ENCODE measurements at places on chromosomes 2 and 18.

DNA sequence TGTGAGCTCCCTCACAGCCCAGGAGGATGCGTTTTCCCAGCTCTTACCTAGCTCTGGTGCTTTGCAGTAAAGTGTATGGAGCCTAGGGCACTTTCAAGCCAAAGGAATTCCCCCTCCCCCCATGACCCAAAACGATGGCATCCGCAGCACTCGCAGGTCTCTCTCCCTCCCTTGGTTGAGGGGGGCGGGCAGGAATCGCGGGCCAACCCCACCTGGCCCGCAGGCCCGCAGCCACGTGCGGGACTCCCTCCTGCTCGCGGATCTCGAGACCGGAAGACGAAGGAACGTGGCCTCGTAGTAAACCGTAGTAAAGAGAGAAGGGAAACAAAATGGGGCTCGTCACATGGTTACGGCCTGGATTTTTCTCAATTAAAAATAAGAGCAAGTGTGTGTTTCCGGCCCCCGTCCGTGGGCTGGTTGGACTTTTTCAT is 8.5 kb downstream of the IRS1 start:
- DNase-seq: peak; percentile 42

DNA sequence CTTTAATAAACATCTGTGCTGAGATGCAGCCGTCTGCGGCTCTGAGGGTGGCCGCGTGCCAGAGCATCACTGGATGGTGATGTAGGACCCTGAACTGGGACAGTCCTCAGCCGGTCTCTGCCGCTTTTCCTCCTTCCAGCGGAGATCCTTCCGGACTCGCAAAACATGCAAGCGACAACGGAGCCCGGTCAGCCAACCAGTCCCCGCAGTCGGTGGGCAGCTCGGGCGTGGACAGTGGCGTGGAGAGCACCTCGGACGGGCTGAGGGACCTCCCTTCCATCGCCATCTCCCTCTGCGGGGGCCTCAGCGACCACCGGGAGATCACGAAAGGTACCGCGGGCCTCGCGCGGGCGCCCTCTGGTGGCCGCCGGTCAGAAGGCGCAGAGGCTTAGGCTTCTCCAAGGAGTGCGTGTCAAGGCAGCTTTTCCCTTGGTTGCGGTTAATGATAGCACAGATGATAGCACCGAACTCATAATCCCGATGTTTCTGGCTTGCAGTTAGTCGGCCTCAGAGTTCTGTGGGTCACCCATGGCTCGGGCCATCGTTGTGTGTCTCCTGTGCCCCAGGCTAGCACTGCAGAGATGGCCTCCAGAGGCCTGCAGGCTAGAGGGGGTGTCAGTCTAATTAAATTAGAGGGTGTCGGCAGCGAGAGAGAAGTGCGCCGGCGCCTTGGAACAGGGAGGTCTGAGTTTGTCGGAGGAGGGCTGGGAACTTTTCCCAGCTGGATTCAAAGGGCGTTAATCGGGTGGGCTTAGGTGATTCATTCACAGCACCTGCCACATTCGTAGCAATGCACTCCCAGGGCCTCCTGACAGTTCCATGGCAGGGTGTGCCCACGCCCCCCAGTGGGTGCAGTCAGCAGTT is 38.5 kb downstream of the LPIN1 start:
- no peak for DNase-seq

DNA sequence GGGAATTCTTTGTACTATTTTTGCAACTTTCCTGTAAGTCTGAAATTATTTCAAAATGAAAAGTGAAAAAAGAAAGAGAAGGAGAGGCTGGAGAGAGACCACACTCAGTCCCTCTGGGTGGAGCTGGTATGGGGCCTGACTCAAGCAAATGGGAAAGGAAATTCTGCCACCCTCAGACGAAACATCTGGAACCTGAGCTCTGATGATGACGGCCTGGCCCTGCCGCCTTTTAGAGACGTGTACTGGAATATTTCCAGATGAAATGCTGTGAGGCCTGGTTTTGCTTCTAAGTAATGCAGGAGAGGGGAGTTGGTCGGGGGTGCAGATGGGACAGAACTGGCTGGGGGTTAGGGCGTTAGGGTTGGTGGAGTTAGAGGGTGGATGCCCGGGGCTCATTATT is 57.4 kb upstream of the GLI2 start:
- DNase-seq: no peak

DNA sequence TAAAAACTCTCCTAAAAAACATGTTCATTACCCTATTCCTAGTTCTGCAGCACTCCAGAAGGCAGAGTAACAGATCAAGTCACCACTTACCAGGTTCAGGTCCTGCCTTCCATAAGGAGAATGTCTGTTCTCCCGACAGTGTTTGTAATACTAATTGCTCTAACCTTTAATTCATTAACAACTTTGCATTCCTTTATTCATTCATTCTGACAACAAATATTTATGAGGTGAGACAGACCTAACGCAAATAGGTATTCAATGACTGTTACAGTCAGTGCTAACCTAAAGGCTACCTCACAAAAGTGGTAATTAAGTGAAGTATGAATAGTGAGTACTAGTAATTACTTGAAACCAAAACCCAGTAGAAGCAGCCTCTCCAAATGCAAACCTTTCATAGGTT is 224.0 kb downstream of the AFF3 start:
- DNase-seq: no peak

GRCh38 chr2:10777111-10777841 is 35.3 kb downstream of the PDIA6 start:
- no peak for DNase-seq

DNA sequence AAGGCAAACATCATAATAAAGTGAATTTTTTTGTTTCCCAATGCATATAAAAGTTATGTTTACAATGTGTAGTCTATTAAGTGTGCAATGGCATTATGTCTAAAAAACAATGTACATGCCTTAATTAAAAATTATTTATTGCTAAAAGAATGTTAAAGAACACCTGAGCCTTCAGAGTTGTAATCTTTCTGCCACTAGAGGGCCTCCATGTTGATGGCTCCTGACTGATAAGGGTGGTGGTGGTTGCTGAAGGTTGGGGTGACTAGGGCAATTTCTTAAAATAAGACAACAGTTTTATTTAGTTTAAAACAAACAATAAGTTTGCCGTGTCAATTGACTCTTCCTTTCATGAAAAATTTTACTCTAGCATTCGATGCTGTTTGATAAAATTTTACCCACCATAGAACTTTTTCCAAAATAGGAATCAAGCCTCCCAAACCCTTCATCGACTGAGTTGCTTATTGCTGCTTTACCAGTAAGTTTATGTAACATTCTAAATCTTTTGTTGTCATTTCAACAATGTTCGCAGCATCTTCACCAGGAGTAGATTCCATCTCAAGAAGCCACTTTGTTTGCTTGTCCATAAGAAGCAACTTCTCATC is 32.3 kb downstream of the MAP3K2 start:
- no peak for DNase-seq

- DNase-seq: no peak
Observed at GRCh38 chr2:95301876-95302641, 4.9 kb downstream of the KCNIP3 start.

GRCh38 chr2:160061944-160062291 is 497 bp downstream of the PLA2R1 start:
- no peak for DNase-seq

DNA sequence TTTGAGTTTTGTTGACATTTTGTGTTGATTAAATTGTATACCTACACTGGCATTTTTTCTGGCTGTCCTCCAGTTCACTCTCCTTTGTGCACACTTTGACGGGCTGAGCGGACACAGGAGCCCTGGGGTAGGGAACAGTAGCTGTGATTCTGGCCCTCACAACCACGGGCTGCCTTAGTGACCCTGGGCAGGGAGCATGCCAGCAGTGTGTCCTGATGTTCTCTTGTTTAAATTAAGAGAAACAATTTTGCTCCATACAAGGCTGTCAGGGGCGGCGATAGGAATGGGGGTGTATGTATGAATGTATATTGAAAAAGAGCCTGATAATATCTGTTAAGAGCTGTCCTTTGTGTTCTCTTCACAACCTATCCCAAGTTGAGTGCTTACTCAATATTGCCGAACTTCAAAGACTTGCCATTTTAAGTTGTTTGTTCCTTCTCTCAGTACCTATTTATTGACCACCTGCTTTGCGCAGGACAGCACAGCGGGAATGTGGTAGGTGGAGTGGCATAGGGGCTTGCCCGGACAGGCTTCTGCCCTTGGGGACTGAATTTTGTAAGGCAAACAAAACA is 103.7 kb upstream of the EML6 start:
- DNase-seq: no peak

DNA sequence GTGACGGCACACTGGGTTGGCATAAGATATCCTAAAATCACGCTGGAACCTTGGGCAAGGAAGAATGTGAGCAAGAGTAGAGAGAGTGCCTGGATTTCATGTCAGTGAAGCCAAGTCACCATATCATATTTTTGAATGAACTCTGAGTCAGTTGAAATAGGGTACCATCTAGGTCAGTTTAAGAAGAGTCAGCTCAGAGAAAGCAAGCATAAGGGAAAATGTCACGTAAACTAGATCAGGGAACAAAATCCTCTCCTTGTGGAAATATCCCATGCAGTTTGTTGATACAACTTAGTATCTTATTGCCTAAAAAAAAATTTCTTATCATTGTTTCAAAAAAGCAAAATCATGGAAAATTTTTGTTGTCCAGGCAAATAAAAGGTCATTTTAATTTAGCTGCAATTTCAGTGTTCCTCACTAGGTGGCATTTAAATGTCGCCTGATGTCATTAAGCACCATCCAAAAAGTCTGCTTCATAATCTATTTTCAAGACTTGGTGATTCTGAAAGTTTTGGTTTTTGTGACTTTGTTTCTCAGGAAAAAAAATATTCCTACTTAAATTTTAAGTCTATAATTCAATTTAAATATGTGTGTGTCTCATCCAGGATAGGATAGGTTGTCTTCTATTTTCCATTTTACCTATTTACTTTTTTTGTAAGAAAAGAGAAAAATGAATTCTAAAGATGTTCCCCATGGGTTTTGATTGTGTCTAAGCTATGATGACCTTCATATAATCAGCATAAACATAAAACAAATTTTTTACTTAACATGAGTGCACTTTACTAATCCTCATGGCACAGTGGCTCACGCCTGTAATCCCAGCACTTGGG is 19.6 kb downstream of the RSAD2 start:
- DNase-seq: peak; percentile 12

GRCh38 chr2:171309455-171310286 is 124.1 kb downstream of the METTL8 start:
- DNase-seq: no peak

- DNase-seq: no peak
Observed at GRCh38 chr2:5735521-5735861, 43.3 kb downstream of the SOX11 start.

DNA sequence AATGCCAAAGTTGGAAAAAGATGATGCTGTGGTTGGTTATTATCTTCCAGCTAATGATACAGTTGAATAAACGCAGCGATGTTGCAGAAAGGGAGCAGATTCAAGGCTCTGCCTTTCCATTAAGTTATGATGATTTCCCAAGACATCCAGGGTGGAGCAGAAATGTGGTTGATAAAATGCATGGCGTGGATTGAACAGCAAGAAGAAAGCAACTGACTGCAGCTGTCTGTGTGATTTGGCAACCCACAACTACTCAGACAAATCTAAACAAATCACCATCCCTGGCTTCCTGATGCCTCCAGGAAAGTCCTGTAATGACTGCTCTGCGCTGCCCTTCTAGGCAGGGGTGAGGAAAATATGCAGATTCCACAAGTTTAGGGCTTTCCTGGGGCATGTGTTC is 166.3 kb downstream of the NRP2 start:
- DNase-seq: no peak

GRCh38 chr2:236663287-236664101 is 93.9 kb downstream of the ACKR3 start:
- no peak for DNase-seq

GRCh38 chr18:56161566-56162260 is 476.7 kb downstream of the TXNL1 start:
- no peak for DNase-seq

- no peak for DNase-seq
Observed at GRCh38 chr2:216279031-216279430, 93.3 kb downstream of the MARCHF4 start.

- DNase-seq: no peak
Observed at GRCh38 chr2:44107086-44107740, 61.5 kb upstream of the PPM1B start.

DNA sequence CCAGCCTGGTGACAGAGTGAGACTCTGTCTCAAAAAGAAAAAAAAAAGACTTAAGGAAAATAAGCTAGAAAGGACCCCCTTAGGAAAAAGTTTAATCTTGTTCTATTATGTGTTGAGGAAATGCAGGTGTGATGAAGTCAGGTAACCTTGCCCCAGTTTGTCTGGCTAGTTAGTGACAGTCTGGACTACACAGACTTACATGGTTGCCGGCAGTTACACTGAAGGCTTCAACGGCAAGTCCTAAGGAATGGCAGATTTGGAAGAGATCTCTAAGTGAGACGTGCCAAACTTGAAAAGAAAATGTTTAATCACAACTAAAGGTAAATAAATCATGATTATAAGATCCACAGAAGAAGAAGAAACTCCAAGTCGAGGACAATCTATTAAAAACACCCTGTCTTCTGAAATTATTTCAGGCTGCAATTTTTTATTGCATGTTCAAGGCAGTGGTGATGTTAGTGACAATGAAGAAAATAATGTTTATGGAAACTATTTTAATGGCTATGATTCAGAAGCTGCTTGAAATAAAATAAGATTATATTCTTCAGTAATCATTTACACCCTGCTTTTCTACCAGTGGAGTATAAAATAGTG is 84.2 kb downstream of the TTC27 start:
- no peak for DNase-seq

- DNase-seq: no peak
Observed at GRCh38 chr2:190959911-190960788, 53.8 kb downstream of the STAT1 start.

DNA sequence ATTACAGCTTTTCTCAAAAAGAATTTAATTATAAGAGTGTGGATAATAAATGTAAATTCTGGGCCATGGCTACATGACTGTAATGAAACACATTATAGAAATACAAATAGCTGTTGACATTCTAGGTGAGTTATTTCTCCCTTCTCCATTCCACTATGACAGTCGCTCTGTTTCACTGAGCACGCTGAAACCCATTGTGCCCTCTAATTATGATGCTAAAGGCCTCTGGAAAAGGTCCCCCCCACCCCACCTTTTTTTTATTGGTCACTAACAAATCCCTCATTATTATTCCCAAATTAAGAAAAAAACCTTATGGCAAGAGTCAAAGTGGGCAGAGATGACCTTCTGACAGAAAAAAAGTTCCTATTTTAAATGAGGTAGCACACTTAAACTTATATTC is 285.0 kb upstream of the SIX3 start:
- DNase-seq: no peak

- DNase-seq: no peak
Observed at GRCh38 chr2:124026503-124026902, 1.4 kb downstream of the CNTNAP5 start.

Data from SHP77 treated with DMSO at 0.1 percent for 48 hours (cell line).